ENCODE measurements at places on chromosomes 12 and 14. TPM values are rescaled to one million over a fixed set of nuclear protein-coding genes. Genes with fewer than 3 reads are reported as not detected.

DNA sequence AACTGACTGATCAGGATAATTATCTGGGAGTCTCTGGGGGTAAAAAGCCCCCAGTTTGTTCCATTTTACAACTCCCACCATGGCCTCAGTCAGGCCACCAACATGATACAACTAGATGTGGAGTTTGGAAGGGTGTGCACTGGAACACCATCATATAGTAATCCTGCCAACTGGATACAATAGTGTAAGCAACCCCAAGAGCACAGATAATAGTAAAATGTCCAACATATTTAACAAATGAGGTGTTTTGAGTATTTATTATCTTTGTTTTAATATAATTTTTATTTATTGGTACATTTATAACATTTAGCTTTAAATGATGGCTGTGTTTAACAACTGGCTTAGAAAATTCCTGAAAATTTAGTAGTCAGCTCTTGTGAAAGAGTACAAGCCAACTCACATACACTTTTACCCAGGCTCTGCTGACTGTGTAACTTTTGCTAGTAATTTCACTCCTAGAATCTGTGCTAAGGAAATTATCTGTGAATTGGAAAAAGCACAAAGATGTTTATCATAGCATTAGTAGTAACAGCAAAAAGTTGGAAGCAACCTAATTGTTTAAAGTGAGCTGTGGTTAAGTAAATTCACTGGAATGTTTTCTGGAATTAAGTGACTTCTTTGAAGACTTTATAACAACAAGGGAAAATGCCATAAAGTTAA lies 196.8 kb downstream of the RAD51B start:
- no peak for DNase-seq

GRCh38 chr12:128004383-128004938 lies 262.5 kb upstream of the TMEM132C start:
- no peak for DNase-seq

- no peak for DNase-seq
These were observed 28.1 kb upstream of the WNK1 start for GRCh38 chr12:724194-724855.

GRCh38 chr12:98725476-98726247 lies 80.6 kb downstream of the APAF1 start:
- DNase-seq = peak; percentile 32

Gene KRT78
- not detected for polyA plus RNA-seq

DNA sequence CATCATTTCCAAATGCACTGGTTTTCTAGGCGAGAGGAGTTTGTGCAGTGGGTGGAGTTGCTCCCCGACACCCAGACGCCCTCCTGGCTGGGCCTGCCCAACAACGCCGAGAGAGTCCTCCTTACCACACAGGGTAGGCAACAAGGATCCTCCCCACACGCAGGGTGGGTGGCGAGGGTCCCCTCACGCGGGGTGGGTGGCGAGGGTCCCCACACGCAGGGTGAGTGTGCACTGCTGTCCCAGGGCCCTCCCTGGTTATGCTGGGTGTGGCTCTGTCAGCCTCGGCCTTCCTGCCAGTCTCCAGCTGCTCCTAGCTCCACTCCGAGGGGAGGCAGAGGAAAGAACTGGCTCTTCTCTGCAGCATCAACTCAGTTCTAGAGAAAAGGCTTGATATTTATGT lies 42.3 kb downstream of the HSP90AA1 start:
- no peak for DNase-seq

- DNase-seq = no peak
These were observed 272 bp downstream of the TBX3 start for GRCh38 chr12:114683709-114684097.

DNA sequence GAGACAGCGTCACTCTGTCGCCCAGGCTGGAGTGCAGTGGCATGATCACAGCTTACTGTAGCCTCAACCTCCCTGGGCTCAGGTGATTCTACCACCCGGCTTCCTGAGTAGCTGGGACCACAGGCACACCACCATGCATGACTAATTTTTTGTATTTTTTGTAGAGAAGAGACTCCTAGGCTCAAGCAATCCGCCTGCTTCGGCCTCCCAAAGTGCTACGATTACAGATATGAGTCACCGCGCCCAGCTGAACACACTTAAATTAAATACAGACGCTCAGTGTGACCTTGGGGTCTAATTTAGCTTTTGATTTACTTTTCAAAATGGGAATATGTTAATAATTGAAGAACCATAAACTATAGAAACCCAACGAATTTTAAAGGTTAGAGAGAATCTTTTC lies 77.2 kb downstream of the C2CD5 start:
- DNase-seq = peak; percentile 25

Gene KRT2
- 0.08 TPM for polyA plus RNA-seq

GRCh38 chr12:91877022-91877421 lies 268.6 kb downstream of the BTG1 start:
- no peak for DNase-seq

Gene IL31
- not detected for polyA plus RNA-seq

- DNase-seq = no peak
These were observed 237.3 kb downstream of the RGS6 start for GRCh38 chr14:72169521-72169920.

GRCh38 chr12:12008931-12009611 lies 61.7 kb upstream of the BCL2L14 start:
- no peak for DNase-seq

GRCh38 chr12:24778486-24779304 lies 170.2 kb downstream of the BCAT1 start:
- peak; percentile 53 for DNase-seq

DNA sequence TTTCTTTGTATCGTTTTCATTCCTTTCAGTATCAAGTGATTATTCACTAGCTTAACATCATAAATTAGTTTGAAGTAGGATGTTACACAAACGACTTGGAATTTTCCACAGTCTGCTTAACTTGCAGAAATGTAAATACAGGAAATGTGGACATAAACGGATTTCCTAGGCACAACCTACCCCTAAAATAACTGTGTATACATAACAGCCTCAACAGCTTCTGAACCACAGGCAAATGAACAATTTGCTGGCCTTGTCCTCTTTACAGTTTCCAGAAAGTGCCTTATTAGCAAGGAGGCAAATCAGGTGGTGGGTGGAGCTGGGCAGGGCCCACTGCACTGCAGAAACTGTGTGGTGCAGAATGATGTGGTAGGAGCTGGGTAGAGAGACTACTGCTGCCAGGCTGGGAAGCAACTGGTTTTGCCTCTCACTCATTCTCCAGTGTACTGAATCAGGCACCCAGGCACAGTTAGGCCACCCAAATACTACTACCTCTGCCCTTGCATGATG lies 14.1 kb downstream of the DRAM1 start:
- DNase-seq = peak; percentile 43

DNA sequence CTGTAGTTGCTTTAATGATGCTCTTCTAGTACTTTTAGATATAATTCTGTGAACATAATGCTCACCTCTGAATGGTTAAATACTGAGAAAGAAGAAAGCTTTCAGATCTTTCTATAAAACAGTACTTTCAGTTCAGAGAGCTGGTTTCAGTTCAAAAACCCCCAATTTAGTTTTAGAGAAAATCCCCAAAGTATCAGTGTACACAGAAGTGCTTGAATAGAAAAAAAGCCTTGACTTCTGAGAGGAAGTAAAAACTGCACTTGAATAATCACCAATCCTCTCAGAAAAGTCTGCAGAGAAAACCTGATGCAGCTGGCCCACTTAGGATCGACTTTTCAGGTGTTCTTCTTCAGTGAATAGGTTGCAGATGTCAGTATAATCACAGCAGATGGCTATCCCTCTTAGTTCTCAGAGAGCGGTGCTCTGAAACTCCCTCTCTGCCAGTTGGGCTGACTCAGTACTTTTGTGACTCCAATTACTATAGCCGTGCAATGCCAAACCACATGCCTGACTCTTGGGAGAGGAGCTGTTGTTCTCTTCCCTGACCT lies 616.3 kb downstream of the LRFN5 start:
- DNase-seq = peak; percentile 51

DNA sequence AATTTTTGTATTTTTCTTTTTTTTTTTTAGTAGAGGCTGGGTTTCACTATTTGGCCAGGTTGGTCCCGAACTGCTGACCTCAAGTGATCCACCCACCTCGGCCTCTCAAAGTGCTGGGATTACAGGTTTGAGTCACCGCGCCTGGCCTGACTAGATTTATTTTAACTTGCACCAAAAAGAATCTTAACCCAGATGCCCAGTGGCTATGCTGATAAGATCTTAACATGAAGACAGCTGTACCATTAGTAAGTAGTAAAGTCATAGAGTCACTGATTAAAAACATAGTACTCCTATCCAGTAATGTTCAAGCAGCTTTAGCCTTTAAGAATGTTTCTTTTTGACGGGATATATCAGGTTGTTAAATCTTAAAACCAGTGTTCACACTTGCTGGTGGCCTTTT lies 1061.8 kb upstream of the FLRT2 start:
- DNase-seq = no peak

Gene WSCD2
- polyA plus RNA-seq = 3.3 TPM

Gene PIANP
- polyA plus RNA-seq = 7.0 TPM

- no peak for DNase-seq
These were observed 7.2 kb upstream of the POP5 start for GRCh38 chr12:120588371-120588770.

DNA sequence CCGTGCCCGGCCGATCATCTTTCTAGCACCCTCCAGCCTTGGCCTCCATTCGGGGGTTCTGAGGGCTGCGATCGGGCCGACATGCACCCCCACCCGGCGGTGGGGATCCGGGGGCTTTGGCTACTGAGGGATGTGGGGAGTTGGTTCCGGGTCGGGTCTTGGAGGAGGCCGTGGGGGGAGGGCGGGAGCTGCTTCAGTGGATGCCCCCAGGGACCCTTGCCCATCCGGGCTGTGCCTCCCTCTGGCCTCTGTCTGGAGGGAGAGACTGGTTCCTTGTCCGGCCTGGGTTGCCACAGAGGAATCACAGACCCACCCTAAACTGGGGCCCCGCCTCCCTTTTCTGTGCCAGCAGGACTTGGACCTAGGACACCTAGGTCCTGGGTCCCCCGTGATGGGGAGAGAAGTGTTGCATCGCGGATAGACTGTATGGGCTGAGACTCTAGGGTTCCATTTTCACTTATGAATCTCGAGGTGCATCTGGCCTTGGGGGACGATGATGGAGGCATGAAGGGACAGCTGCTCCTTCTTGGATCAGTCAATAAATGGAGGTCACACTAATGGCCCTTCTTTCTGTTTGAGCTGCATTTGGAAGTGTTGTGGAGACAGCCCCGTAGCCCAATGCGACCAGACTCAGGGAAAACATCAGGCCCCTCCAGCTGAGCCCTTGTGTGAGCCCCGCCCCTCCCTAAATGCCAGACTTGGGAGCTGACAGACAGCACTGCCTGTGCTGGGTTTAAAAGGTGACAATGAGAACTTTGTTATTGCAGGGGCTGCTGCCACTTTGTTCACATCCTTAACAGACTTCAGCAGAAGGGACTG lies 577 bp downstream of the DTX3 start:
- DNase-seq = no peak

DNA sequence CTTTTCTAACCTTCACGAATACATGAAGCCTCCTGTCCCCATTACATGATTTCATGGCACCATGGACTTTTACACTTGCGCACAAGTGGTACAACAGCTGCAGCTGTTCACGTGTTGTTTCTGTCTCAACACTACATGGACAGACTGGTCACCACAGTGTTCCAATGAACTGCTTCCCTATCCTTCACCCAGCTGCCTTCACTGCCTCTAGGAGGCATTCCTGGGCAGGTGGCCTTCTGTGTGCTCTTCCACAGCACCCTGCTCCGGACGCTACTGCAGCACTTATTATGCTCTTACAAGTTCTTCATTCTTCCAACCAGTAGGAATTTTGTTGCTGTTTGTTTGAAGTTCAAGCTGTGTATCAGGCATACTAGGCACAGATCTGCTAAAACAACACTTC lies 1.5 kb downstream of the MTERF2 start:
- DNase-seq = no peak

Gene FAM181A
- 0.24 TPM for polyA plus RNA-seq

DNA sequence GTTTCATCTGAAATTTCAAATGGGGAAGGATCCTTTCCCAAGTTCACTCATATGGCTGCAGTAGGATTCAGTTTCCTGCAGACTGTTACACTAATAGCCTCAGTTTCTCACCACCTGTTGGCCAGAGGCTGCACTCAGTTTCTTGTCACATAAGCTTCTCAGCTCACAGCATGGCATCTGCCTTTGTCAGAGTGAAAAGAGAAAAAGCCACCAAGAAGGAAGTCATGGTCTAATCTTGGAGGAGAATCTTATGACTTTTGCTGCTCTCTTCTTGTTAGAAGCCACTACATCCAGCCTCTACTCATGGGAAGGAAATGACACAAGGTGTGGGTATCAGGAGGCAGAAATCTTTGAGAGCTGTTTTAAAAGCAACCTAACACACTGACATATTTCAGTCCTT lies 39.4 kb upstream of the BTG1 start:
- no peak for DNase-seq

GRCh38 chr12:53623548-53624385 lies 2.4 kb downstream of the ATF7 start:
- DNase-seq = peak; percentile 62

- no peak for DNase-seq
These were observed 136.1 kb downstream of the KICS2 start for GRCh38 chr12:64085996-64086395.

Gene ESPL1
- polyA plus RNA-seq = 5.3 TPM

DNA sequence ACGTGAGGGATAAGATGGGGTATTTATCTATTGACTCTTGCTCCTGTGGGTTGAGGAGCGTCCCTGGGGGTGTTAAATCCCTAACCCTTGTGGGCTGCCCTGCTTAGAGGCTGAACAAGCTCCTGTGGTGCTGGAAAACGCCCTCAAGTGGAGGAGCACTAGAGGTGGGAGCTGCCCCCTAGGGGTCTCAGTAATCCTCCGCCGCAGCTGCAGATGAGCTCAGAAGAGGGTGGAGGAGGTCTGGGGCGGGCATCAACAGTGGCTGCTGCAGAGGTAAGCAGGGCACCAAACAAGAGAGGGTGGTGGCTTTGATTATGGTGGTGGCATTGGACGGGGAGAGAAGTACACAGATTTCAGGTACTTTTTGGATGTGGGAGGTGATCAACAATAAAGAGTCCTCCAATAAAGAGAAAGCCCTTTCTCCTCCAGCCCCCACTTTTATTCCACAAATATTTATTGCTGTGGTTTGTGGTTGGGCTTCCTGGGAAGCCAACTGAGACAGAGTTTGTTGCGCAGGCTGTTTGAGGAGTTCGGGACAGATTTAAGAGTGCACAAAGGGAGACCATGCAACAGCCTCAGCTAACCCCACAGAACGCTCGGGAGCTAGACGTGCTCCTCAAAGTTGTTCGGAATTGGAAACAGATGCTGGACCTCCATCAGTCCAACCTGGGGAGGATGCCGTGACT lies 179.9 kb downstream of the ADCK1 start:
- no peak for DNase-seq

DNA sequence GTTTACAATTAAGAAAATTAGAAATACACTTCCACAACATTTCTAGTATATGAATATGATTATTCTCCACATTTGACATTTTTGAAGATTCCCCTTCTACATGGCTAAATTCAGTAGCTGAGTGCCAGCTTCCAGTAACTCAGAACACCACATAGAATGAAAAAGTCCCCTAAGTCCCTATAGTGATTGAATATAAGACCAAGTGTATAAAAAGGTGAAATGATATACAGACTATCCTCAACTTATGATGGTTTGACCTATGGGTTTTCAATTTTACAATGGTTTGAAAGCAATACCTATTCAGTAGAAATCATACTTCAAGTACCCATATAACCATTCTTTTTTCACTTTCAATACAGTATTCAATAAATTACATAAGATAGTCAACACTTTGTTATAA lies 15.8 kb downstream of the ATL1 start:
- no peak for DNase-seq

Gene HSPA2
- 5.1 TPM for polyA plus RNA-seq

Gene COCH
- polyA plus RNA-seq = 5.5 TPM

Gene CCDC197
- not detected for polyA plus RNA-seq
